ENCODE measurements at places on chromosomes 11 and 22.

DNA sequence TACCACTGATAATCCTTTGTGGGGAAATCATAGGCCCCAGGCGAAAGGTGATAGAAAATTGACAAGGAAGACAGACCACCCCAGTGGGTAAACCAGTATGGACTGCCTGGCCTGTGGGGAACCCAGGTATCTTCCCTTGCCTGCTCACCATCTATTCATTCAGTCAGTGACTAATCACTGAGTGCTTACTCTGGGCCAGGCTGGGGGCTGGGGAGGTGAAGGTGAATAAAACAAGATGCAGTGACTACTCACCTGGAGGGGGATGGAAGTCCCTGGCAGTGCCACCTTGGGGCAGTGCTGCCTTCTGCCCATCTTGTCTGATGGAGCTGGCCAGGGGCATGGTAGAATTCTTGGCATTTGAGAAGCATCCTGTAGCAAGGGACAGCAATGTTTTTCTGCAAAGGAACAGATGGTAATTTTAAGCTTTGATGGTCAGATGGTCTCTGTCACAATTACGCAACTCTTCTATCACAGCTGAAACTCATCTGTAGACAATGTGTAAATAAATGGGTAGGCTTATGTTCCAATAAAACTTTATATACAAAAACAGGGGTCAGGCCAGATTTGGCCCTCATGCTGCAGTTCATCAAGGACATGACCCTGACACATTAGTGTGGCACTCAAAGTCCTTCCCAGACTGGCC, 4.6 kb downstream of the ISX start:
- no peak for DNase-seq

DNA sequence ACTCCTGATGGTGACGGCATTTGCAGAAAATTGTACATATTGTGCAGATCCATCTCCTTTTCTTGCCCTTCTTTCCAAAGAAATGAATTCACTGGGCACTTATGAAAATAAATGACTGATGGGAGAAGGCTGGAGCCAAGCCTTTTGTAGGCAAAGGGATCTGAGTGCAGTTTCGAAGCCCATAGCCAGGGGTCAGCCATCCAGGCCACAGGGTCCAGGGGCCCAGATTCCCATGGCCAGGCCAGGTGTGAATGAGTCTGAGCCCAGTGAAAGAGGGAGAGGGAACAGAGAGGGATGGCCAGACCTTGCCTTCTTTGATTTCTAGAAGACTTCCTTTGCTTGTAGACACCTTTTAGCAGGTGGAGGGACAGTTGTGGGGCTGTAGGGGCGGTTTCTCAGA, 209.1 kb downstream of the KIRREL3 start:
- DNase-seq, result no peak

GRCh38 chr11:104968355-104968855, at the start of gene CASP4:
TSS of gene CASP4 (minus strand) at chr11:104968574. CDS start at chr11:104968525, 49 bp downstream.
- DNase-seq, result no peak

GRCh38 chr11:46970913-46971625, 34.5 kb downstream of the CSTPP1 start:
- no peak for DNase-seq

DNA sequence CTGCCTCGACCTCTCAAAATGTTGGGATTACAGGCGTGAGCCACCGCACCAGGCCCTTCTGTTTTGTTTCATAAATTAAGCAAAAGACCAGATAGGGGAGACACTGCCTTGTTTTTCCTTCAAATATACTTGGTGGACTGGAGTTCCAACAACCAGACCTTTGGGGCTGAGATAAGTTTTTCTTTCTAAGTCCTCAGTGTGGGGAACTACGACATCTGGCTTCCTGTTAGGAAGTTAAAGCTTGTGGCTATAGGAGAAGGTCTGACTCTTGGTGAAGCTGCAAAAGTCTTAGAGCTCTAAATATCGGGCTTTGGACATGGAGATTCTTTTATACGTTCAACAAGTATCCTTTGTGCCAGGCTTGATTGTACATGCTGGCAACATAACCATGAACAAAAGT, 64.1 kb upstream of the EED start:
- DNase-seq, result no peak

GRCh38 chr11:72330131-72330727, 86.3 kb upstream of the PHOX2A start:
- no peak for DNase-seq

- DNase-seq, result no peak
These were observed 51.1 kb downstream of the USP35 start for GRCh38 chr11:78239781-78240180.

- DNase-seq, result no peak
These were observed 27.0 kb upstream of the AMOTL1 start for GRCh38 chr11:94741022-94741679.

DNA sequence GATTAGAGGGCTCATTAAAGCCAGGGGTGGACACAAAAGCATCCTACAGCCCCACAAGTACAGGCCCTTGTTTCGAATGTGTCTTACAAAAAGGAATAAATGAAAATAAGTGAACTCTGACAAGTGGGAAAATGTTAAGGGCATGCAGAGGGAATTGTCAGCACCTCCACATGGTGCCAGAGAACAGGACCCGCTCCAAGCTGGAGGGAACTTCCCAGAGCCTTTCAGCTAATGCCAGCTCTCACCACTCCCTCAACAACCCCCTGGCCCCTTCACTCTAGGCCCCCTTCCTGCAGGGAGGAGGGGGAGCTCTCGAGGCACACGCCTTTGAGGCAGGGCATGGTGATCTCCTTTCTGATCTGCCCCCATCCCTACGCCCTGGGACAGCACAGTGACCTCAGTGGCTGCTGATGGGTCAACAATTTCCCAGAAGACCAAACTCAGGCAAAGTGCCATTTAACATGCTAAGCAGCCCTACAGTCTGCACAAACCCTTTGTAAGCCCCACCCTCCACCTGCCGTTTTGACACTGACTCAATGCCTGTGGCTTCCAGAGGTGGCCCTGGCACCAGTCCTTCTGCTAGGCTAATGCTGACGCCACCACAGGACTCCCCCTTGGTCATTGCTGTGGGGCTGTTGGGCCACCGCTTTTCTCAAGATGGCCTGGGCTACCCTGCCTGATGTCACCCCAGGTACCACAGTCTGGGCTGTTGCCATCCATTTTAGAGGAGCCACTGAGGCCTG, 12.5 kb upstream of the CHST1 start:
- DNase-seq, result no peak

- no peak for DNase-seq
These were observed 1306.0 kb downstream of the TBC1D22A start for GRCh38 chr22:48068323-48068885.

- DNase-seq, result no peak
These were observed 25.2 kb upstream of the MICALL1 start for GRCh38 chr22:37880668-37881440.

- no peak for DNase-seq
These were observed 76.0 kb downstream of the EXT2 start for GRCh38 chr11:44171518-44171917.

All from T-helper 1 cell (primary cell).